Adipose tissue (tissue), 3 donors: ENCODE measurements at places on chromosomes 16 and 17. TPM values are rescaled to one million over a fixed set of nuclear protein-coding genes. Genes with fewer than 3 reads are reported as not detected.

LSM12 gene
- polyA plus RNA-seq: 13.7 TPM

TP53TG3F gene
- polyA plus RNA-seq: not detected

ALOX12 gene
- 0.13 TPM for polyA plus RNA-seq

NXPH3 gene
- polyA plus RNA-seq: 6.1 TPM

IKZF3 gene
- polyA plus RNA-seq: 0.62 TPM

IGSF6 gene
- 4.6 TPM for polyA plus RNA-seq

TSNAXIP1 gene
- 1.1 TPM for polyA plus RNA-seq

CBLN1 gene
- 2.1 TPM for polyA plus RNA-seq

CDH16 gene
- not detected for polyA plus RNA-seq

ACSM2A gene
- 0.13 TPM for polyA plus RNA-seq

C17orf50 gene
- polyA plus RNA-seq: not detected

FNDC8 gene
- polyA plus RNA-seq: not detected

TBC1D3G gene
- polyA plus RNA-seq: not detected

GNAO1 gene
- polyA plus RNA-seq: 1.4 TPM

PRCD gene
- 4.7 TPM for polyA plus RNA-seq

RABEP2 gene
- 18.5 TPM for polyA plus RNA-seq

MT1G gene
- polyA plus RNA-seq: 1,548 TPM

CA4 gene
- polyA plus RNA-seq: 12.3 TPM

TMC5 gene
- 0.34 TPM for polyA plus RNA-seq

HSD11B2 gene
- 5.4 TPM for polyA plus RNA-seq

KRT25 gene
- not detected for polyA plus RNA-seq

ADAD2 gene
- polyA plus RNA-seq: 14.4 TPM

PRR35 gene
- 0.20 TPM for polyA plus RNA-seq

NBR1 gene
- polyA plus RNA-seq: 20.9 TPM

RRAD gene
- polyA plus RNA-seq: 10.6 TPM

SEPTIN12 gene
- polyA plus RNA-seq: not detected

OR3A2 gene
- 0.13 TPM for polyA plus RNA-seq

AGRP gene
- not detected for polyA plus RNA-seq

DYNLRB2 gene
- polyA plus RNA-seq: 0.31 TPM

ABCC11 gene
- polyA plus RNA-seq: not detected

ICAM2 gene
- 13.0 TPM for polyA plus RNA-seq

CALB2 gene
- 185 TPM for polyA plus RNA-seq

EXOC3L1 gene
- polyA plus RNA-seq: 9.4 TPM

TMEM204 gene
- polyA plus RNA-seq: 48.6 TPM

SDR42E1 gene
- polyA plus RNA-seq: 0.11 TPM

CNGB1 gene
- not detected for polyA plus RNA-seq

CORO6 gene
- 13.6 TPM for polyA plus RNA-seq

EME1 gene
- 0.16 TPM for polyA plus RNA-seq
